NCI-H1436 treated with DMSO at 0.1 percent for 48 hours (cell line): ENCODE measurements at places on chromosomes 11 and 22.

- DNase-seq: no peak
These were observed 830 bp downstream of the ACAT1 start for GRCh38 chr11:108122166-108122628.

DNA sequence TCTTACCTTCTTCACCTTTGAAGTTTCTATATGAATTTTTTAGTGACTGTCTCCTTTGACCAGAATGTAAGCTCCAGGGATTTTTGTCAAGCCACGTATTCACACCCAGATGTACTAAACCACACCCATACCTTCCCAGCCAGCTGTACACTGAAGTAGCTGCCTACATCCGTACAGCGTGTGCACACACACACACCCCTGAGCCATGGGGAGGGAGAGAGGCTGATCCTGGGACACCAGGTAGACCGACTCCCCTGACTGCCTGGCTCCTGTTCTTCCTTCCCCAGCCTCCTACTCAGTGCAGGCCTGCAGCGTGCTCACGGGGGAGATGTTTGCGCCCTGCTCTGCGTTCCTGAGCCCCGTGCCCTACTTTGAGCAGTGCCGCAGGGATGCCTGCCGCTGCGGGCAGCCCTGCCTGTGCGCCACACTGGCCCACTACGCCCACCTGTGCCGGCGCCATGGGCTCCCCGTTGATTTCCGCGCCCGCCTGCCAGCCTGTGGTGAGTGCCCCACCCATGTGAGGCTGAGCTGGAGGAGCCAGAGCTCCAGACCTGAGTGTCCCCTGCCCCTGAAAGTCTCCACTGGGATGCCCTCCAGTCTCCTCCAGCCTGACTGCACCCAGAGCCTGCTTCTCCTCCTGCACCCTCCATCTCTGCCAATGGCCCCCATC is 25.9 kb downstream of the OTOG start:
- no peak for DNase-seq

- DNase-seq: no peak
These were observed at the start of gene ALDH3B1 for GRCh38 chr11:68010090-68011041. Gene ALDH3B1, plus strand, starts transcription at chr11:68010327. Its CDS starts 4,971 bp downstream, at chr11:68015298.

- peak; percentile 64 for DNase-seq
These were observed 4.8 kb downstream of the SDF2L1 start for GRCh38 chr22:21646608-21647590.

DNA sequence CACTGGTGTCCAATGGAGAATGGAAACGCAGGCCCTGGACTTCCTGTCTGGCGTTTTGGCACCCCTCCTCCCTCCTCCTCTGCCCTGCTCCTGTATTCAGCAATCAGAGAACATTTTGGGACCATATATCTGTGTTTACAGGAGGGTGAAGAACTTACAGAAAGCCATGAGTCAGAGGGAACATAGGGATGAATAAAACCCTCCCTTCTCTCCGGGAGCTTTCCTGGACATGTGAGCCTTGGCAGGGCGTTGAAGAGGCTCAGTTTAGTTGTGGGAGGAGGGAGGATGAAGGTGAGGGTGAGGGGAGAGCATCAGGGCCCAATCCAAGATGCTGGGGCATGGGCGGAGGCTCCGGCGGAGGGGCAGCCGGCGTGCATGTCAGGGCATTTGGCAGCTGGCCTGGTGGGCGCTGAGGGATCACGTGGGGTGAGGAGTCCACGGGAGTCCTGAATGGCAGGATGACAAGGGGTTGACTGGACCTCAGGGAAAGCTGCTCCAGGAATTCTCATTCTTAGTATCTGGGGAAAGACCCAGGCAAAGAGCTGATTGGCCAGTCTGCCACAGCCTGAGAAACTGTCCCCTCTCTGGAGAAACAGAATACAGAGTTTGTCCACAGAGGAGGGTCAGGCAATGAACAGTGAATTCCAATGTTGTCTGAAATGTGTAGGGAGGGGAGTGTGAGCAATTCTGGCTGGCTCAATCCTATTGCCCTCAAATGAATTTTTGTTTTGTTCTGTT is 28.9 kb downstream of the MICAL2 start:
- DNase-seq: no peak

- no peak for DNase-seq
These were observed 23.6 kb upstream of the FJX1 start for GRCh38 chr11:35594680-35595079.

DNA sequence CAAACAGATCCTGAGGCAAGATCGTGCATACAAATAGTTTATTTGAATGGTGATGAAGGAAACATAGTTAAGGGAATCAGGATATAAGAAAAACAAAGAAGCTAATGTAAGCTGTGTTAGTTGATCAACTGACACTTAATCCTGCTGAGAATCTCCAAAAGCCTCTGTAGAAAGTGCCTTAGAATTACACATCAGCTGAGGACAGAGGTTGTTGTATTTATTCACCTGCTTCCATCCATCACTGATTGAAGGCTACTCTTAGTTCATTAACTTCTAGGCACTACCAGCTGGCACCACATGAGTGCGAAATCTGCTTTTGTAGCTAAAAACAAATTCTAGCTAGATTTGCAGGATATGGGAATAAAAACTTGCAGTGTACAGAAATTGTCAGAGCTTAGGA is 1082.0 kb upstream of the CNTN5 start:
- no peak for DNase-seq

DNA sequence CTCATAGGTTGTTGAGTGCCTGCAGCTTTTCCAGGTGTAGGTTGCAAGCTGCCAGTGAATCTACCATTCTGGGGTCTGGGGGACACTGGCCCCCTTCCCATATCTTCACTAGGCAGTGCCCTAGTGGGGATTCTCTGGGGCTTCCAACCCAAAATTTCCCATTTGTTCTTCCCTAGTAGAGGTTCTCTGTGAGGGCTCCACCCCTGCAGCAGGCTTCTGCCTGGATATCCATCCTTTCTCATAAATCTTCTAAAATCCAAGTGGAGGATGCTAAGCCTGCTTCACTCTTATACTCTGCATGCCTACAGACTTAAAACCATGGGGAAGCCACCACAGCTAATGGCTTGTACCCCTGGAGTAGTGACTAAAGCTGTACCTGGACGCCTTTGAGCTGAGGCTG is 33.4 kb downstream of the ANO3 start:
- DNase-seq: no peak

DNA sequence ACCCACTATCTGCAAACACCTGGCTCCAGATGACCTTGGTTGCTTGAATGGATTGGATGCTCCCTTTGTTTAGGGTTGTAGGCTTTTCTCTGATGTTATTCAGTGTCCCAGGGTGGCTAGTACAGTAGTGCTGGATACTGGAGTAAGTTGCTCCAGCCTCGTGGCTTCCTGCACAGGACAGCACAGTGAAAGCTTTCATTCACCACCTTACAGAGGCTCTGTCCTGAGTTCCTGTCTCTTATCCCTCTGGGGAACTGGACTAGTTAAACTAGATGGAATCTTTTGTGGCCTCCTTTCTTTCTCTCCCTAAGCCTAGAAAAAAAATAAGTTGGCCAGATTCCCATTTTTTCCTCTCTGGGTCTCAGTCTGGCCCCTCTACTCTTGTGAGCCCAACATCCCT is 42.6 kb downstream of the MRPL48 start:
- no peak for DNase-seq

- no peak for DNase-seq
These were observed 76.9 kb downstream of the NTM start for GRCh38 chr11:131447277-131447815.

GRCh38 chr11:131219646-131220045 is 150.8 kb upstream of the NTM start:
- no peak for DNase-seq

DNA sequence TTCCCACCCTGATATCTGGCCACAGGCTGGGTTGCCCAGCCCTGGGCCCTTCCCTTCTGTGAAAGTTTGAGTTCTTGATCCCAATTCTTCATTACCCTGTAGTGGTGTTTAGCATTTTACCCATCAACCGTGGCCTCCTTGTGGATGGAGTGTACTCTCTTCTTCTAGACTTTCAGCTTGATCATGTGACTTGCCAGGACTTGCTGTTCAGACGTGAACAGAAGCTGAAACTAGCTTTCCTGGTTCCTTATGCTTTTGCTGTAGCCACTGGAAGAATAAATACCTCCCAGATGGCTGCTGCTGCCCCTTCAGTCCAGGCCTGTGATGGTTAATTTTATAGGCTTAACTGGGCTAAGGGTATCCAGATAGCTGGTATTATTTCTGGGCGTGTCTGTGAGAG is 32.7 kb upstream of the DAGLA start:
- no peak for DNase-seq

GRCh38 chr22:47309946-47310345 is 547.5 kb downstream of the TBC1D22A start:
- DNase-seq: no peak

GRCh38 chr22:26589367-26589844 is 526 bp downstream of the TPST2 start:
- DNase-seq: no peak

GRCh38 chr11:130192845-130193267 is 33.3 kb downstream of the ST14 start:
- DNase-seq: no peak

- DNase-seq: no peak
These were observed 77.0 kb downstream of the ME3 start for GRCh38 chr11:86595451-86595850.

DNA sequence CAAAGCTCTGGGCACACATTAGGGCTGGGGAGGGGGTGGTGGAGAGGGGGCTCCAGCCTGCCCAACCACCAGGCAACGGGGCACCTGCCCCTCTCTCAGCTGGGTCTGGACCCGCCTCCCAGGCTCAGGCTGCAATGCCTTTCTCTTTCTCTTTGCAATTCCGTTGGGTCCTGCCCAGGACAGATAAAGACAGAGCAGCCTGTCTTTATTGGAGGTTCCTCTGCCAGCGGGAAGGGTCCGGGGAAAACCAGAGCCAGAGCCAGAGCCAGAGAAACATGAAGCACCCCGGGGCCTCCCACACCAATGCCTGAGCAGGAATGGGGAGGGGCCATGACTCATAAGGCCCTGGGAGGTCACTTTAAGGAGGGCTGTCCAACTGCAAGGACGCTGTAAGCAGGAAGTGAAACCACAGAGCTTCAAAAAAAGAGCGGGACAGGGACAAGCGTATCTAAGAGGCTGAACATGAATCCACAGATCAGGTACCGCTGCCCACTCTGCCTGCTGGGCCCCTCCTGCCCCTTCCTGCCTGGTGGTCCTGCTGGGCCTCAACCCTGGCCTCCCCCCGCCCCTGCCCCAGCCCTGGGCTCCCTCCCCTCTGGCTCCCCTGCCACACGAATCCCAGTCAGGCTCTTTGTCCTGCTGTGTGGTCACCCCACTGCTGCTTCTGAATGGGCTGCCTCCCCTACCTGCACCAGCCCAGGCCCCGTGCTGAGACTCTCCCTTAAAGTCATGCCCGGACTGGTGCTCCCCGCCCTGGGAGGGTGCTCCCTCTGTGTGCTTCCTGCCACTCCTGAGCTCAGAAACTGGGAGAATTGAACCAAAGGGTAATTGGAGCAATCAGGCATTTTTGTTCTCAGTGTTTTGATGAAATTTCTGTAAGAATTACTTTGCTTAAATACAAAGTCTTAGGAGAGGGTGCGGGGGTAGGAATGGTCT is at the start of gene APOBEC3B:
Gene APOBEC3B (plus strand): TSS at position 356 of the 936 bp plus-strand sequence. CDS start 107 bp downstream, at position 463.
- no peak for DNase-seq

DNA sequence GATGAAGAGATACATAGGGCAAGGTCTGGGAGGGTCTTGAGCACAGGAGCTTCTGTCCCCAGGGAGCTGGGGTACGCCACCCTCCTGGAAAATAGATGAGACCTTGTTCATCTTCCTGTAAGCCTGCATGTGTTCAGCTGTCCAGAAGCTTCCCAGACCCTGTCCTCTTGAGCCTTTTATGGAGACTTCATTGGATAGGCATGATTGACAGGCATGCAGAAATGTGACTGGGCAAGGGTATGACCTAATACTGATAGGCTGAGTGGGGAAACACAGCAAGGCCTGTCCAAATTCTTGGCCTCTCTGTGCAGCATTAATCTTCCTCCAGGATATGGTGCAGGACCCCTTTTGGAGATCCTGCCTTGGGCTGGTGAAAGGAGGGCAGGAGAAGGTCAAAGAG is 15.7 kb downstream of the ARCN1 start:
- no peak for DNase-seq

DNA sequence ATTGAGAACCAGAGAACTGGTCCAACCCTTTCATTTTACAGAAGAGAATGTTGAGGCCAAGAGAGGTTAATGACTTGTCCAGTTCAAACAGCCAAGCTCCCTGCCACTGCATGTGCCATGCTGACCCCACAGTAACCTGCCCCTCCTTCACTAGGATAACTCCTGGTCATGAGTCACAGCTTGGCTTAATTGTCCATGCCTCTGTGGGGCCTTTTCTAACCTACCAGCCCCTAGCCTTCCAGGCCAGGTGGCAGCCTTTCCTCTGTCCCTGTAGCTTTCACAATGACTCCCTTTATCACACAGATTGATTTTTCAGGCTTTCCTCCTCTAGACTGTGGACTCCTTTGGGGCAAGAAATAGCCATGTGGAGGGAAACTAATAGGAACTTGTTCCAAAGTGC is 97.2 kb downstream of the PIWIL4 start:
- DNase-seq: no peak

- no peak for DNase-seq
These were observed 50.2 kb upstream of the FGF3 start for GRCh38 chr11:69869311-69869939.
